Natural killer cell treated with Interleukin-12 subunit alpha and Interleukin-12 subunit beta and Interleukin-15 and Interleukin-18, amount 100 ng/mL, for 72 hours (primary cell): ENCODE measurements at places on chromosomes 2 and 18. TPM values are rescaled to one million over a fixed set of nuclear protein-coding genes. Genes with fewer than 3 reads are reported as not detected.

DNA sequence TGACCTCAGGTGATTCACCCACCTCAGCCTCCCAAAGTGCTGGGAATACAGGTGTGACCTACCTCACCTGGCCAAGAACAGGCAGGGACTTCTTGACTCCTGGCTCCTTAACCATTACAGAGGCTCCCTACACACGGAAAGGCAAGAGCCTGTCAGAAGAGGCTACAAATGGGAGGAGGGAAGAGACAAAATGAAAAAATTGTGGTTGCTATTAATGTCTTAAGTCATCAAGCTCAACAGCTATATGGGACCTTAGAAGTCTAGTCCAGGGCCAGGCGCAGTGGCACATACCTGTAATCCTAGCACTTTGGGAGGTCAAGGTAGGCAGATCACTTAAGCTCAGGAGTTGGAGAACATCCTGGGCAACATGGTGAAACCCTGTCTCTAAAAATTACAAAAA is 11.5 kb upstream of the FAM124B start:
- DNase-seq, result no peak

The SMAD4 gene
- total RNA-seq, result 67.3 TPM

The CRIM1 gene
- 6.6 TPM for total RNA-seq

The ST3GAL5 gene
- 31.8 TPM for total RNA-seq

DNA sequence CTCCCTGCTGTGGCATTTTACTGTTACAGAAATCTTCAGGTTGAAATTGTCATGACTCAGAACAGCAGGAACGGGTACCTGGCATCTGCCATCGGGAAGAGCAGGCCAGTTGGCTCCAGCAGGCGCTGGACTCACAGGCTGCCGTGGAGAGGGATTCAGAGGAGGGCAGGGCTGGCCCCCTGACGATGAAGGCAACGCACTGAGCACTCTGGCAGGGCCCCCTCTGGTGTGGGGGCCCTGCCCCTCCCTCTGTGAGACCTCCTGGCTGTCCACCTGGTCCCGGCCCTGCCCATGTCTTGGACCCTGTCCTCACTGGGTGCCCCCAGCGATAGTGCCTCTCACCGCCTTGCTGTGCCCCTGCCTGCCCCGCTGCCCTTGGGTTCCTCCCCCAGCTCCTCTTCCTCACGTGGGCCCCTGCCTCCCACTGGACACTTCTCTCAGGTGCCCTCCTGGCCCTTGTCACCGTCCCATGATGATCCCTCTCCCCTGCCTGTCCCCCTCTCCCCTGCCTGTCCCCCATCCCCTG is 23.3 kb upstream of the ALLC start:
- DNase-seq, result peak; percentile 38

- DNase-seq, result no peak
Measured at GRCh38 chr2:30963184-30963583, 155.9 kb upstream of the CAPN13 start.

DNA sequence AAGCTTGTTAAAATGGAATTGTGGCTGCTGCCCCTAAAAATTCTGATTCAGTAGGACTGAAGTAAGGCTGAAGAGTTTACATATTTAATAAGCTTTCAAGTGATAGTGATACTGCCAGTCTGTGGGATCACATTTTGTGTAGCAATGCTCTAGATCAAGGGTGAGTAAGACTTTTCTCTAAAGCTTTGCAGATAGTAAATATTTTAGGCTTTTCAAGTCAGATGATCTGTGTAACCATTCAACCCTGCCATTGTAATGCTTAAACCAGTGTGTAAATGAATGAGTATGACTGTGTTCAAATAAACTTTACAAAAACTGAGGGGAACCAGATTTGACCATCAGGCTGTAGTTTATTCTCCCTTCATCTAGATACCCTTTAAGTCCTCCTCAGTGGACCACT is 92.7 kb downstream of the PIK3C3 start:
- DNase-seq, result no peak

DNA sequence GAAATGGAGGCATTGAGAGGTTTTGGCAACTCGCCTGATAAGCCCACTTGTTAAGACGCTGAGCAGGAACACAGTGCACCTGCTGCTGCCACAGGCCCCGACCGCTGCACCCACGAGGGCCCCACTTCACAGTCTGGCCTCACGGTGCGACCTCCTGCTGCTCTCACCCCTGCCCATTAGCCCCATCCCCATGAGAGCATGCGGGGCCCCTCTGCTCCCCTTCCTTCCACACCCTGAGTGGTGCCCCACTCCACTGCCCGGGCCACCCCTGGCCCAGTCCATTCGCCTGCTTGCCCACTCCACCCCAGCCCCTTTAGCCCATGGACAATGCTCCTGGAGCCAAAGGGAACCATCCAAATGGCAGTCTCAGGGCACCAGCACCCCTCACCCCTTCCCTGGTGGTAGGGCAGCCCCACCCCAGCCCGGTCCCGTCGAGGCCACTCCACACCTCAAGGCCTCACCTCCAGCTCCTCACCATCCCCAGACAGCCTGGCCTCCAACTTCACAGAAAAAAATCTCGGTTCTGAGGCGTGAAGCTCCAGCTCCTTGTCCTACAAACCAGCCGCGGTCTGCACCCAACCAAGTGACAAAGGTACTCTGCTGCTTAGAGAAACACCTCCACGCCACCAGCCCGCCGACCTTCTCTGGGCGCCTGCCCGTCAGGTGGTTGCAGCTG is 6.7 kb upstream of the GPR55 start:
- no peak for DNase-seq

DNA sequence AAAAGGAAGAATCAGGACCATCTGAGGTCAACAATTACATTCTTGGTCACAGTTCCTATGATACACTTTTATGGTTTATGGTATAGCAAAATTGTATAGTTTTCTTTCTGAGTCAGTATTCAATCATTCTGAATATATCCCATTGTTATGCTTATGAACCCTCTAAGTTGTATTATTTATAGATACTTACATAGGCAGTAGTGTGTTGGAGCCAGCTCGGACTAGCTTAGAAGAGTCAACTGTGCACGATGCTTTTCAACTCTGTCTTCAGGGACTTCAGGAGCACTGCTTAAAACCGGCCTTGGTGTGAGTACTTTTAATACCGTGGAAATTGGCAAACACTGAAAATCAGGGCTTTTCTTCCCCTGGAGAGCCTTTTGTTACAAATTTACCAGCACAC is 215.7 kb downstream of the IKZF2 start:
- DNase-seq, result no peak

DNA sequence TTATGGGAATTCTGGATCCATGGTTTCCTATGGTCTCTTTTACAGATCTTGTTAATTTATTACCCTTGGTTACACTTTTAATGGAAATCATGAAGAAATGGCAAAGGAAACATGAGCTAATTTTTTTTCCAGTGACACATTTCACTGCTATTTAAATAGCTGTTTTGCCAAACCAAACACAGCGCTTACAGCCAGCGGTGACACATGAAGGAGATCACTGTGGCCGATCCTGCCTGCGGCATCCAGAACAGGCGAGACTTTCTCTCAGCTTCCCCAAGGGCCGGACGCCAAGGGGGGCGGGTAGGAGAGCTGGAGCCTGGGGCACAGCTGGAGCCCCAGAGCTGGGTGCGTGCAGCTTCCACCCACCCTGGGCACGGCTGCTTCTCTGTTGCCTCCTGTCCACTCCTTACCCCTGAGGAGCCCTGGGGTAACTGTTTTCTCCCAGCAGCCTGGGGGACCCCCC is 81.4 kb upstream of the PKDCC start:
- DNase-seq, result no peak

The POTEC gene
- total RNA-seq, result not detected

GRCh38 chr2:39069890-39070465 is 50.9 kb downstream of the SOS1 start:
- DNase-seq, result no peak

- no peak for DNase-seq
Measured at GRCh38 chr2:45691171-45691999, 39.9 kb downstream of the PRKCE start.

DNA sequence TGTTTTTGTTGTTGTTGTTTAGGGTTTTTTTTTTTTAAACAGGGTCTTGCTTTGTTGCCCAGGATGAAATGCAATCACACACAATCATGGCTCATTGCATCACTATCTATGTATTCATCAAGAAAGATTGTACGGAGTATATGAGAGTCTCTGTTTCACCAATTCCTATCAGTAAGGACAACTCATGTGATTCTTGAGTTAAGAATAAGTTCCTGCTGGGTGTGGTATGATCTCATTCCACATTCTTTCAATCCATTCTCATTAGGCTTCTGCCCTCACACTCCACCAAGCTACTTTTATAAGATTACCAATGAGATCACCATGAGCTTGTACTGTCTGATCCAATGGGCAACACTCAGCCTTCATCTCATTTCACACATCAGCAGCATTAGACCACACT is 9.1 kb upstream of the AP1S3 start:
- no peak for DNase-seq

The CSRNP3 gene
- total RNA-seq, result not detected

The PAX3 gene
- total RNA-seq, result not detected

GRCh38 chr2:55204950-55205349 is 27.1 kb downstream of the CLHC1 start:
- DNase-seq, result no peak

DNA sequence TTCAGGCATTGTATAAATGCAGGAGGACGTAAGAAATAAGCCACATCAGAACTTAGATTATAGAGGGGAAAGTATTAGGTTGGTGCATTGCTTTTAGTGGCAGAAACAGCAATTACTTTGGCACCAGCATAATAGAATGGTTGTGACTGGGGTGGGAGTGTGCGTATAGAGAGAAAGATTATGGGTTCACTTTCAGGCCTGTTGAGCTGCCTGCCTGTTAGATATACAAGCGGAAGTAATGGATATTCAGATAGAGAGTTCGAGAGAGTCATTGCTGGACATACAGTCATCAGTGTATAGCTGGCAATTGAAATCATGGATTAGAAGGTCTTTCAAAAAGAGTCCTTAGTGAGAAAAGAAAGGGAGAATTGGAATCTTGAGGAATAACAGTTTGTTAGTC is 139.2 kb upstream of the MYO3B start:
- no peak for DNase-seq

The MEP1B gene
- 0.20 TPM for total RNA-seq

The ARHGAP28 gene
- not detected for total RNA-seq

The ZNF385B gene
- not detected for total RNA-seq

The ACAA2 gene
- total RNA-seq, result 125 TPM
